SJCRH30 (cell line): ENCODE measurements at places on chromosomes 13 and 19.

DNA sequence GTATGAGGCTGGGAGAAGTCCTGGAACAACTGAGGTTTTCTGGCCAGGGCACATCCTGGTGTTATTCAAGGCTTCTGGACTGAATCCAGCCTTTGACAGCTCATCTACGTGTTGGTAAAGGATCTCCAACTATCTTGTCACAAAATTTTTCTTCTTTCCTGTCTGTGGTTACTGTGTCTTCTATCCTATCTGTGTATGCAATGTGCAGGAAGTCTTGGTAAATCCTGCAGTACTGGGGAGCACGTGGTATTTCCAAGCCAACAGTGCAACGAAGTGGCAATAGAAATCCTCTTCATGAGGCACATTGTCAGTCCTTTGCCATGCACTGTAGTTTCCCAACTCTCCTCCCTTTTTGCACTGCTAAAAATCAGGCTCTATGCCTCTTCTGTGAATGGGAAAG is 86.7 kb downstream of the ZNF100 start:
- DNase-seq: no peak

DNA sequence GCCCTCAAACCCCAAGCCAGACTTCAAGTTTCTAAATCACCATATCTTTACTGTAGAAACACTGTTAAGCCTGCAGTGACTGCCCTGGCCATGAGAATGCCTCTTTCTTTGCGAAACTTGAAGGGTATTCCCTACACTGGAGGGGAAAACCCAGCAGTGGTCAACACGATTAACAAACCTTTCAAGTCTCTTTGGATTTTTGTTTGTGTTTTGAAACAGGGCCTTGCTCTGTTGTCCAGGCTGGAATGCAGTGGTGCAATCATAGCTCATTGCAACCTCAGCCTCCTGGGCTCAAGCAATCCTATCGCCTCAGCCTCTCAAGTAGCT is 17.4 kb upstream of the POMP start:
- DNase-seq: no peak

- DNase-seq: peak; percentile 70
Observed at GRCh38 chr19:48351341-48351752, 12.4 kb downstream of the TMEM143 start.

- no peak for DNase-seq
Observed at GRCh38 chr13:50699874-50700663, 143.4 kb downstream of the DLEU7 start.

GRCh38 chr13:82257790-82258507 is 1624.3 kb downstream of the SLITRK1 start:
- DNase-seq: no peak
